HT-29 (cell line): ENCODE measurements at places on chromosomes 4 and X. TPM values are rescaled to one million over a fixed set of nuclear protein-coding genes. Genes with fewer than 3 reads are reported as not detected.

XK gene
- 4.0 and 4.9 TPM in 2 replicates for total RNA-seq

LRAT gene
- not detected in 2 replicates for total RNA-seq

RBM3 gene
- 134 and 135 TPM in 2 replicates for total RNA-seq

DNA sequence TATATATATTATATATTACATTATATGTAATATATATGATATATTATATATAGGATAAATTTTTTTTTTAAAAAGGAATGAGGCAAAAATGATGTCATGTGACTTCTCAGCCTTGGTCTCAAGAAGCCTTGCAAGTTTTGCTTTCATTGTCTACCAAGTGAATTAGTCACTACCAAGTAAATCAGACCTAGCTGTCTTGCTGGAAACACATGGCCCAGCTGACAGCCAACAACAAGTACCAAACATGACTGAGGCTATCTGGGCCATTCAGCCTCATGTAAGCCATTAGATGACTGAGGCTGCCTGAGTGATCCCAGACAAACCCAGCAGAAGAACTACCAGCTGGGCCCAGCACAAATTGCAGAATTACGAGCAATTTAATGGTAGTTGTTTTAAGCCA is 44.9 kb downstream of the HAND2 start:
- DNase-seq, result no peak

GRCh38 chr4:57158762-57159161 is 48.6 kb upstream of the IGFBP7 start:
- no peak for DNase-seq

GRCh38 chr4:2923141-2923551 is 40.1 kb downstream of the NOP14 start:
- peak; percentile 52 for DNase-seq

DNA sequence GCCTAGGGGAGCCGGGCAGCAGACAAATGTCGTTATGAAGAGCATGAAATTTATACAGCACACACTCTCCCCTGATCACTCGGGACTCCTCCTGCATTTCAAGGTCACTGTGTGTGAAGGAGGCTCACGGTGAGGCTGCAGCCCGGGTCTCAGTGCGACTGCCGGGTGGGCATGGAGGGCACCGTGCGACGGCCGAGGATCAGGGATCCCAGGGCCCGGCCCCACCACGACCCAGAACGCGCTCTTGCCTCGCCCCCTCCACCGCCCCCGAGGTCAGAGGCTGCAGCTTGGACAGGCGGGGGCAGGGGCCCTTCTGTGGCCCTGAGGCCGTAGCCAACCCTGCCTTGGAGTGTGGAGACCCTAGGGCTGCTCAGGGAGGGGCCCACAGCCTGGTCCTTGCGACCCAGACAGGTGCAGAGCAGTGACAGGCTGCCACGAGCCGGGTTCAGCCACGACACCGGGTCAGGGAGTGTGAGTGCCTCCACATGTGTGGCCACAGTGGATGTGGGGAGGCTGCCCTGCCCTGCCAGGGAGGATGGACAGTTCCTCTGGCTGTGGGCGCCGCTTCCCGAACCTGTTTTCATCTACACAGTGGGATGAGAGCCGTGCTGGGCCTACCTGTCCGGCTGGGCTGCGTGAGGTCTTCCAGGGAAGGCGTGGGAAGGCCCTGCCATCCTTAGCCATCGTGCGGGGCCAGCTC is 89.3 kb upstream of the NKX1-1 start:
- no peak for DNase-seq

DNA sequence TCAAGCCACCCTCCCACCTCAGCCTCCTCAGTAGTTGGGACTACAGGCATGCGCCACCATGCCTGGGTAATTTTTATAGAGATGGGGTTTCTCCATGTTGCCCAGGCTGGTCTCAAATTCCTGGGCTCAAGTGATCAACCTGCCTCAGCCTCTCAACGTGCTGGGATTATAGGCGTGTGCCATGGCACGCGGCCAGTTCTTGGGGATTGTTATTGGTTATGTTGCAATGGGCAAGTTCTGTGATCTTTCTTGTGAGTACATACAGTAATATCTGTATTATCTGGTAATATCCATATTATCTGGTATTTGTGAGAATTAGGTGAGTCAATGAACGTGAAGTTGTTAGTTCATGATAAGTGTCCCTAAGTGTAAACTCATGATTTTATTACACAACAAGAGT is 90.3 kb upstream of the TBL1X start:
- peak; percentile 31 for DNase-seq

GRCh38 chr4:5120067-5120466 is 68.8 kb downstream of the STK32B start:
- DNase-seq, result no peak

DNA sequence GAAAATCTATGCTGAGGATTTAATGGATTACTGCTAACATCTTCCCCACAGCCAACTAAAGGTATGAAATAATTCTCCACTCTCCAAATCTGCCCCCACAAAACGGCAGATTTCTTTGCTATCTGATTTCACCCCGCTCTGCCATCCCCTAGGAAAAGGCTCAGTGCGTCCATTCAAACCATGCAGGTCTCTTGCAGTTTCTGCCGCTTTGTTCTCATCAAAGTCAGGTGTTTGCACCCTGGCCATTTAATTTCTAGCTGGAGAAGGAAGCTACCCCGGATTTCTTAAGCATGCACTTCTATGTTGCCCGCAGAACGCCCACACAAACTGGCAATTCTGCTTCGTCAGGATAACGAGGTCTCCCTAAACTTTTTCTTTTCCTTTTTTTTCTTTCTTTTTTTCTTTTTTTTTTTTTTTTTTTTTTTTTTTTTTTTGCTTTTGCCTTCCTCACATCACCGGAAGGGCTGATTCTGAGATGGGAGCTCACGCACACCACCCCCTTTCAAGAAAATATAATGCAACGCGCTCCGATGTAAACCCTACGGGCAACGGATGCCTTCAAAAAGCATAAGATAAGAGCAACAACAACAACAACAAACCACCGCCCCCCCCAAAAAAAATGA is 3.3 kb downstream of the NLGN4X start:
- DNase-seq, result no peak

- no peak for DNase-seq
Observed at GRCh38 chr4:74456849-74457395, 12.0 kb downstream of the AREG start.

DNA sequence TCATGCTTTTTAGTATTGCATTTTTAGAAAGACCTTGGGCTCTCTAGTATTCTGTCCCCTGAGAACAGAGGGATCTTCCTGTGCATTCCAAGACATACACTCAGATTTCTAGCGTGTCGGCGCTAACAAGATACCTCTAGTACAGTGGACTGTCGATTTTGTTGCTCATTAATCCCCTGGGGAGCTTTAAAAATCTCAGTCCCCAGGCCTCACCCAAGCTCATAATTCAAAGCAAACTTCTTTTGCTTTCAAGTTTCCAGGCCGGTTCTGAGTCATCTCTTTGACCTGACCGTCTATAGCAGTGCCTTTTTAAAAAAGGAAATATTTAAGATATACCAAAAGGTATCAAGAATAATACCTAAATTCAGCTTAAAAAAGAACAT is 137.0 kb downstream of the AMMECR1 start:
- DNase-seq, result peak; percentile 26

DNA sequence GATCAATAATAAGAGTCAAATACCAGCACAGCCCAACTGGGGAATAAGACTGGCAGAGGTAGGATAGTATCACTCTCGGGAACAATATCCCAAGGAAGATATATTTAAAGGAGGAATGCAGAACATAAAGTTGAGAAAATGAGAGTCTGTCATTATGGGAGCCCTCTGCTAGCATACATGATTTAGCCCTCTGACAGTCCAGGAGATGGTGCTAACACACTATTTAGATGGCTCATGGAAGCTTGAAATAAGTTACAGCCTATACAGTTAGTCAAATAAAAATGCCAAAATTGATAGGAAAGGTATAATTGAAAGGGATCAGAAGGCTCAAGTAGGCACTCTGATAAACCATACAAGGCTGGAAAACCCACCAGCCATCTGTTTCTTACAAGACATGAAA is 201.0 kb upstream of the NEIL3 start:
- no peak for DNase-seq

DNA sequence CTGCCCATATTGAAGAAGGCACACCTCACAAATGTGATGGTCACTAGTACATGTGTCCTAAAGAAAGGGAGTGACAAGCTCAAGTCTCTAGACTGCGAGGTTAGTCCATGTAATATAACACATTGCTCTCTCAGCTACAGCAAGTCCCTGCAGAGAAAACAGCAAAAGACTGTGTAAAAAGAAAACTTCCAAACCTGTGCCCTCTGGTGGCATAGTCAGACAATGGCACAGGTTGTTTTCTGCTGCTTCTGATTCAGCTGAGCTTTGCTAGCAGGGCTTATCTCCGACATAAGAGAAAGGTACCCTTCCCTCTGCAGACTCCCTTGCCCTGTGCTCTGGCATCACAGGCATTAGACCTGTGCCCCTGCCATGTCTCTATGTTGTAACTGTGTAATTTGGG is 1.4 kb upstream of the SERPINA7 start:
- DNase-seq, result peak; percentile 48

GRCh38 chr4:177271091-177271490 is 38.6 kb upstream of the NEIL3 start:
- DNase-seq, result no peak
